ENCODE measurements at places on chromosomes 5 and 9.

- DNase-seq: no peak
Observed at GRCh38 chr9:117273612-117274011, 141.2 kb downstream of the ASTN2 start.

GRCh38 chr5:148938522-148938882 is 112.1 kb downstream of the ADRB2 start:
- DNase-seq: no peak

- DNase-seq: no peak
Observed at GRCh38 chr5:19920761-19921160, 67.2 kb downstream of the CDH18 start.

- no peak for DNase-seq
Observed at GRCh38 chr5:136620016-136620419, 254.7 kb upstream of the TRPC7 start.

GRCh38 chr5:13830536-13830935 is 114.0 kb downstream of the DNAH5 start:
- DNase-seq: no peak

DNA sequence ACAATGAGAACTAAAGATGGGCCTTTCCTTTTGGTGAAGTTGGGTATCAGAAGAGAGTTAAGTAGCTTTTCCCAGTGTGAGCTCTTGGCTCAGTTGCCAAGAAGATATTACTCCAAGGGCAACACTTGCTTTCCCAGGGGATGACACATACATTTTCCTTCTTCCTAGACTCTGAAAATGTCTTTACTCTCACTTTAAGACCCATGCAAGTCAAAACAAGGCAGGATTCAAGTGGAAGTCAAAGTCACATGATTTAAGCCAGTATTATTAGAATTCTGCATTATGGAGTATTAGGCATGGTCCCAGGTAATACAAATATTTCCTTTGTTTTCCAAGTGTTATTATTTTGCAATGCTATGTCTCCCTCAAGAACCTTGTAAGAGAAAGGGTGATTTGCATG is 175.1 kb downstream of the PPP2R2B start:
- DNase-seq: no peak

DNA sequence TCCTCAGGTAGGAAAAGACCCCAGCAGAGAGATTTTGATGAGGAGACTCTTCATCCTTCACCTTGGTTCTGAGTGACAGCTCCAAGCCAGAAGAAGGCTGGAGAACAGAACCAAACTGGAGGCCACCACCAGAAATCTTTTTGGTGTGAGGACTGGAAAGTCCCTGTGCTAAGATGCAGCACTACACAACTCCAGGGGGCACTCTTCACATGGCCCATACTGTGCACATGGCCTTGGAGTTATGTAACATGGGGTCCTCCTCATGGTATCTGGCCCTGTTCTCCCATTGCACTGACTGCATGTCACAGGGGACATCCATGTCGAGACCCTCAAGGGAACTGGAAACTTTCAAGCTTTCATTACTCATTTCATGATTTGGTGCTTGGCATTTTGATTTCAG is 17.3 kb upstream of the STX17 start:
- DNase-seq: no peak

DNA sequence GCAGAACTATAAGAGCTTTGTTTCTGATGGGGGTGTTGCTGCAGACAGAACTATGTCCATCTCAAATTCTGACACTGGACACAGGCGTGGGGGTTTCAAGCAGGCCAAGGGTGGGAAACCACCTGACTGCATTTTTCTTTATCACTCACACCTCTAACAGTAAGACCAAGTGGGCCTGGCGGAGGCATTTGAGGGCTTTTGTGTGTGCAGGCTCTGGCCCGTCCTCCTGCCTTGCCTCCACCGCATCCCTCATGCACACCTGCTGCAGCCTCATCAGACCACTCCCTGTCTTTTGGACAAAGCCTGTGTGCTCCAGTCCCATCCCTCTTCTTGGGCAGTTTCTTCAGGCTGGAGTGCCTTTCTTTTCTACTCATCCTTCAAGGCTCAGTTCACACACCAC is 7.9 kb downstream of the OR13J1 start:
- DNase-seq: no peak

GRCh38 chr5:134073404-134073803 is 41.1 kb upstream of the TCF7 start:
- no peak for DNase-seq

GRCh38 chr9:95854386-95855020 is 21.0 kb upstream of the ERCC6L2 start:
- no peak for DNase-seq

DNA sequence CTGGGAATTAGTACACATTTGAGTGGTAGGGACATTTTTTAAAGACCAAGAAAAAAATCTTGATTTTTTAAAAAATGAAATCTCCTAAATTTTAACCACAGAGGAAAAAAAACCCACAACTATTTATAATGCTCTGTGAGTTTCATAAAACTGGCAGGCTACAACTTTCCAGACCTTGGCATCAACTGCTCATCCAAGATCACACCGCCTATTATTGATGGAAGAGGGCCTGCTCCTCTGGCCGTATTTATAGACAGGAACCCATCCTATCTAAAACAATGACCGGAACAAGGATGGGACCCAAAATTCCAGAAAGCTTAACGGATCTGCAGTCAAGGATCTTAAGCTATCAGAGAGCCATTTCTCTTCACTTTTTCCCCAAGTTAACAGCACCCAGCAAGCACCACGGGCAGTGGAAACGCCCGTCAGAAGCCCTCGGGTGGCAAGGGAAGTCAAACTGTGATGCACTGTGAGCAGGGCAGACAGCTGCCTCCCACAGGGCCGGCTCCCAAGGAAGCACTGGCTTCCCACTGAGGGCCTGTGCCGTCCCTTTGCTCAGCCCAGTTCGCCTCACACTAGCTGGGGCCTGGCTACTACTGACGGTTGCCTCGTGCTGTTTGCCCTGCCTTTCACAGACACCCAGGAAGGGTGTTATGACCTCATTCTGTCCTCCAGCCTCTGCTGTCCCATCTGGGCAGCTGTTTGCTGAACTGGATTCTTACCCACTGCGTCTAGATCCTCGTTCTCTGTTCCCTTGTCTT is 62.8 kb downstream of the CDC14B start:
- DNase-seq: no peak

DNA sequence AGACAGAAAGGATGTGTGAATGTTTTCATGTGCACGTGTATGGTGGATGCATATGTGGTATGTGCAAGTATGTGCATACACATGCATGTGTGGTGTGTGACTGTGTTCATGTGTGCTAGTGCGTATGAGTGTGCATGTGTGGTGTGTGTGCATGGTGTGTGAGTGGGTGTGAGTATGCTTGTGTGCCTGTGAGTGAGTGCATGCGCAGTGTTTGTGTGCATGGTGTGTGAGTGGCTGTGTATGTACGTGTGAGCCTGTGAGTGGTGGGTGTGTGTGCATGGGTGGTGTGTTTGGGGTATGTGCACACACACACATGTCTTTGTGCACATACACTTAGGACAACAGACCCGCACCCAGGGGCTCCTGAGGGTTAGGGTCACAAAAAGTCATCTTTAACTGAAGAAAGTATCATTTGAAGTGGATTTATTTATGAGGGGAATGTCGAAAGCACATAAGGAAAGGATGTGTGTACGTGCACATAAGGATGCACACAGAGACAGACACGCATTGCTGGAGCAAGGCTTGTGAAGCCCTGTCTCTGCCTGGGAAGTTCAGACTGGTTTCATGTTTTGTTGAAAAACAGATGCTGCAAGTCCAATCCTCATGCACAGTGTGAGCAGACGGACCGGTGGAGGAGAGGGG is 237.0 kb downstream of the SYK start:
- no peak for DNase-seq
